SHP77 treated with DMSO at 0.1 percent for 48 hours (cell line): ENCODE measurements at places on chromosomes 3 and 15.

- no peak for DNase-seq
Measured at GRCh38 chr15:58546066-58546591, 114.3 kb downstream of the LIPC start.

GRCh38 chr3:31079689-31080088, 185.2 kb upstream of the GADL1 start:
- DNase-seq, result no peak

DNA sequence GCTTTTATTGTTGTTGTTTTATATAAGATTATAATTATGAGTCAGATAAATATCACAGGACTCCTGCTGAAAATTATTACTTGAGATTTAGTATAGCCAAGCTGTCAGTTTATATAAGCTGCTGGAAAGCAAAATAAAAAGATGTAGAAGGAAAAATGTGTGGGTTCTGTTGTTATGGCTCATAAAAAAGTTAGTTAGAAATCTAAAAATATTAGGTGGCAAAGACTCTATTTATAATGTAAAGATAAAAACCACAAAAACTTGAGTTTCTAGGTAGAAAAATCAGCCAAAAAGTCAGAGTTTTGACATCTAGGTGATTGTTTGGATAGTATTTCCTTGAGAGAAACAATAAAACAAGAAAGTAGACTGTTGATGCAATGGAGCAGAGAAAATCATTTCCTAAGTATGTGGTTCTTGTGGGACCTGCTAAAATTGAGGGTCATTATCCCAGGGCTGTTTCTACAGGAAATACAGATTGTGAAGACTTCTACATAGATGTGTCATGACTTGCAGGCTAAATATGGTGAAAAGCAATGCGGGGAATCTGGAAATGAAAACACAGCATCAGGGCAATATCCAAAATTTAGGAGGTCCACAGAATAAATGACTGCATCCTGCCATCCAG, 1109.6 kb upstream of the CADM2 start:
- no peak for DNase-seq

DNA sequence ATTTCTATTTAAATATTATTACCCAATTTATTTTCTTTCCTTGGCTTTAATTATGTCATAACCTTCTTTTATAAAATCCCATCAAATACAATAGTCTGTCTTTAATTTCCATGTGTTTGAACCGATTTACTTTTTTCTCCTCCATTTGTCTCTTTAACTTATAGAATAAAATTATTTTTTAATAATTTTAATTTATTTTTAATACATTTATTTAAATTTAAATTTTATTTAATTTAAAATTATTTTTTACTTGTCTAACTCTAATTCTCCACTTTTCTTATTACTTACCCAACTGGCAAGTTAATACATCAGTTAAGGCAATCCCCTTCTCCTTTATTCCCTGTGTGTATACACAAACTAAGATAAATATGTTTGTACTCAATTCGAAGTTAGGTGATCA, 817.6 kb upstream of the NR2F2 start:
- no peak for DNase-seq

DNA sequence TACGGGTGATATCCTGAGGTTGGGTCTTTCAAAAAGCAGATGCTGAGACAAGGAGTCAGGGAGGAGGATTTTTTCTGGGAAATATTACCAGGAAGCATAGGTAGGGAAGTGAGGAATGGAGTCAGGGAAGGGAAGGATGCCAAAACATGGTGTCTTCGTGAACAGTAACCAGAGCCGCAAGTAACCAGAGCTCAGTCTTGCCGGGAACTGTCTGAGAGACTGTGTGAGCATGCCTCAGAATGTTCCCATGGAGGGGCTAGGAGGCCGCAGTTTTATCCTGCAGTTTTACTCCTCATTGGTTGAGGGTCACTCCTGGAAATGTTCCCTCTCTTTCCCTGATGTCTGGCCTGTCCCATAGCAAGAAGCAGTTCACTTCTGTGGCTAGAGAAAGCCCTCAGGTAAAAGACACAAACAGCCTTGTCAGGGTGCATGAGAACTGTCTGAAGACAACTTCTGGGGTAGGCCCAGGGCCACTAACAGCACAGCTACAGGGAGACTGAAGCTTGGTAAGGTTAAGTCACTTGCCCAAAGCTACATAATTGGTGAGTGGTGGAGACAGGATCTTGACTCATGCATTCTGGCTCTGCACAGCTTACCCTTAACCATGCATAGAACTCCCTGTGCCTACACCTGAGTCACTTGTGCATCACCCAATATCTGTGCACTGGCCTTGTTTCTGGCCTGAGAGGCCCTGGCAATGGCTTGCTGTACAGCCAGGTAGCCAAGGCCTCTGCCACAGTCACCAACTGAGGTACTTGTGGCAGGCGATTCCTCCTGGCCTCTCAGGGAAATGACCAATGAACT, 76.3 kb upstream of the FRMD4B start:
- no peak for DNase-seq

GRCh38 chr3:46959161-46959511, 17.4 kb downstream of the CCDC12 start:
- DNase-seq, result no peak

- DNase-seq, result no peak
Measured at GRCh38 chr3:196192036-196192523, 19.1 kb downstream of the ZDHHC19 start.

DNA sequence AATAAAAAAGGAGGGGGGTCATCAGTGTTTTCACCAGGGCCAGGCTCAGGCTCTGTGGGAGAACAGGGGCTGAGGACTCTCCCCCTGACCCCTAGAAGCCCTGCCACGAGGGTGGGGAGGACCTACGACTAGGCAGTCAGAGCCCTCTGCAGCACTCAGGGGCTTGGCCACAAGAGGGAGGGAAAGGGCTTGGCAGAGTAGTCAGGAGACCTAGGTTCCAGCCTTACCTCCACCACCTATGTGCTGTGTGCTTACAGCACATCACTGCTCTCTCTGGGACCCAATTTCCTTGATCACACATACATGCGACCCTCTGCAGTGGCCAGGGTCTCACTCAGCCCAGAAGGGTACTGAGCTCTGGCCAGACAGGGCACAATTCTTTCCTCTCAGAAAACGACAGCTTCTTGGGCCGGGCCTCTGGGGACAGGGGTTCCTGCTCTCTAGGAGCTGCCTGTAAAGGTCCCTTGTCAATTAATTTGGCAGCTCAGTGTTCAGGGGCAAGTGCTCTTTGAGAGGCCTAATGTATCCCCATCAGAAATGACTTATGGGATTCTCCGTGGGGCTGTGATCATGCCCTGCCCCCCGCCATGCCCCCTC, 16.4 kb upstream of the SKIC8 start:
- peak; percentile 6 for DNase-seq

DNA sequence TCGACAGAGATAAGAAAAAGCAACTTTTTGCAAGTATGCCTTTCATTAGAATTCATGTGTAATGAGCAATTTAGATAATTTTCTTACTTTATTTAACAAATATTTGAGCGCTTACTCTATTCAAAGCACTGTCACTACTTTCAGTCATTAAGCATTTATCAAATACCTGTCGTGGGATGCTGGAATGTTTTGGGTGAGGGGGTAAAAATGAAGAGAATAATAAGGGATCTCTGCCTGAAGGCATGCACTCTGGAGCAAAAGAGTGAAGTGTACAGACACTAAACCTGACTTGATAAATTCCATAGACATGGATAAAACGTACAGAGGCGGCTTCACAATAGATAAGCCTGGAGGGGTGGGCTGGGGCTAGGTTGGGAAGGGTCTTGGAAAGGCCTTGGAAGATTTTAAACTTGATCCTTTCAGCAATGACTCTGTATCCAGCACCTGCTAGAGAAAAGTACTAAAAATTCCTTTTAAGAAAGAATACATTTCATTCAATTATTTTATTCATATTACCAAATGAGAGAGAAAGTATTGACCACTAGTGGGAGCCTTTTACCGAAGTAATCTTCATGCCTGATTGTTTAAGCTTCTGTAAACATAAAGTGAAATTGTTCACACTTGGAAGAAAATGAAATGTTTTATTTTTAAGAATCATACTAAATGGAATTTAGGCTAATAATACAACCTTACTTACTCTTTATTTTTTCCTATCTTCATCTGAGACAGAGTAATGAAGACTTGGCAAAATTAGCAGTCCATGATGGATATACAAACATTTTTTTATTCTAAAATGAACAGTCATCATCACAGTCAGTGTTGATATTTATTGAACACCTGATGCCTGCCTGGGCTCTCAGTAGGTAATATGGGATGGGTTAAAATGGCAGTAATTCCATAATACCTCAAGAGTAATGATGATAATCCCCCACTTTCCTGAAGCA, 113.2 kb downstream of the PPP2R3A start:
- peak; percentile 10 for DNase-seq

DNA sequence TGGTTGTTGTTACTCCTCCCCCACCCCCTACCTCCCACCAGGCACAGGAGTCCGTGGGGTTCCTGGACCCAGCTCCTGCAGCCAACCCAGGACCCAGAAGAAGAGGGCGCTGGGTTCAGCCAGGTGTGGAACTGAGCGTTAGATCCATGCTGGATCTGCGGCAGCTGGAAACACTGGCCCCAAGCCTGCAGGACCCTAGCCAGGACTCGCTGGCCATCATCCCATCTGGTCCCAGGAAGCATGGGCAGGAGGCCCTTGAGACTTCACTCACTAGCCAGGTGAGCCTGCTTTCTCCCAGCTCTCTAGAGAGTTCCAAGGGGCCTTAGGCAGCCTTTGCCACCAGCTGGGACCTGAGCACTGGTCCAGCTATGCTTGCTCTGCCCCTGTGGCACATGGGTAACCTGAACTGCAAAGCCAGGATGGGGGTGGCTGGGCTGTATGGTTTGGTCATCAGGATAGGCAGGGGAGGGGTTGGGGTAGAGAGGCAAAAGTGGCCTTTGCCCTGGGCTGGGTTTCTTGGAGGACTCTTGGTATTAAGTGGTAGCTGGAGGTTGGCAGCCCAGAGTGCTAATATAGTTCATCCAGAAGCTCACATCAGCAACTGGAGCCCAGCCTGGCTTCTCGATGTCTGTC, 7.0 kb upstream of the JMJD7 start:
- no peak for DNase-seq

GRCh38 chr15:45228931-45229330, 23.1 kb upstream of the SLC28A2 start:
- no peak for DNase-seq

- DNase-seq, result no peak
Measured at GRCh38 chr3:128863560-128863959, 15.9 kb upstream of the ACAD9 start.

GRCh38 chr15:44137750-44138149, 57.3 kb downstream of the FRMD5 start:
- DNase-seq, result peak; percentile 5

GRCh38 chr3:97928986-97929385, 43.2 kb downstream of the RIOX2 start:
- no peak for DNase-seq

DNA sequence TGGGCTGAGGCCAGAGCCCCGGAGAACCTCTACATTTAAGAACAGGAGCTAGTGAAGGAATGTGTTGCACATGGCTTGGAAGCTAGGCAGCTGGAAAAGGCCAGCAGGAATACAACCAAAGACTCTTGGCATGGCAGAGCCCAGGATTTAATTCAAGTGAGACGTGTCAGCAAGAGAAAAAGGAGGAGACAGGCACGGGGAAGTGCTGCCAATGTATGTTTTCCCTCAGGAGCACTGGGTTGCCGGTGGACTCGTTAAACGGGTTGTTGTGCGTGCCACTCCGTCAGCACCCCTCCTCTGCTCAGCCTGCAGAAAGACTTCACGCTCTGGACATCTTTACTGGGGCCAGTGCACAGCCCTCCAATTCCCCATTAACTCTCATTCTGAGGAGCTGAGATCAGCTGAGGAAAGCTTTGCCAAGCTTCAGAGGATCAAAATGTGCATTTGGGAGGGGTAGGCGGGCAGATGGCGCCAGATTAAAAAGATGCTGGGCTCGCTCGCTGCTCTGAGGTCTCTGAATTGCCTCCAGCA, 103.7 kb downstream of the PDZRN3 start:
- DNase-seq, result no peak

- no peak for DNase-seq
Measured at GRCh38 chr15:37903919-37904625, 30.4 kb upstream of the TMCO5A start.

- no peak for DNase-seq
Measured at GRCh38 chr15:26298659-26299170, 435.6 kb upstream of the ATP10A start.

- DNase-seq, result no peak
Measured at GRCh38 chr3:37531066-37531720, 330.5 kb upstream of the CTDSPL start.

DNA sequence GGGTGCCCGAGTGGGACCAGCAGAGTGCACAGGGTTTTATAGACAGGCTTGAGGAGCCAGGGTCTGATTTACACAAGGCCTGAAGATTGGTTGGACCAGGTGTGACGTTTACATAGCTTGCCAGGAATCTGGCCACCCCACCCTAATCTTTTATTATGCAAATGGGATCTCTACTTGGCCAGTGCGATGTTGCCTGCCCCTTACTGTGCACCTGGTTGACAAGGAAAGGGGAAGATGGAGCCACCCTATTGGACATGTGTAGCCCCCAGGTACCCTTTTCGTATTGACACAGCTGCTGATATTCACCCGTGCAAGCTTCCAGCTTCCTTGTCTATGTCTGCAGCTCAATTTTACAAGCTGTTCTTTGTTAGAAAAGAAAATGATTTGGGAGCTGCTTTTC, 132.0 kb downstream of the ARNT2 start:
- peak; percentile 92 for DNase-seq

DNA sequence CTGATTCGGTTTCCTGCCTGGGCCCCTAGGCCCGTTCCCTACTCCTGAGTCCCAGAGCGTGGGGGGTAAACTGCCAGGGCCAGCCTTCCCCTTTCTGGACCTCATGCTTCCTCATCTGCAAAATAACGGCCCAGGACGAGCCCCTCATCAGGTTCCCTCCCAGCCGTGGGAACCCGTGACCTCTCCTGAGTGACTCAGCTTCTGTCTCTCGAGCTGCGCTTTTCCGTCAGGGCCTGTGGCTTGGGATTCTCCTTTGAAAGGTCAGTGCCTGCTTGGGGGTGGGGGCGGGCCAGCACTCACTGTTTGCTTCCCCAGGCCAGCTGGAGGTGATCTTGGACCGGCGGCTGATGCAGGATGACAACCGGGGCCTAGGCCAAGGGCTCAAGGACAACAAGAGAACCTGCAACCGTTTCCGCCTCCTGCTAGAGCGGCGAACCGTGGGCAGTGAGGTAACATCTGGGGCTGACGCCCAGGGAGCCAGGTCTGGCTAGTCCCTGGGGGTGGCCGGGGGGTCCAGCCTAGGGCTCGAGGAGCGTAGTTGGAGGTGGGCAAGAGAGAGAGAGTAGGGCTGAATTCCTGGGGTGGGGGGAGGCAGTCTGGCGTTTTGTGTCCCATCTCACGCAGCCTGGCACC, 12.8 kb downstream of the MAN2A2 start:
- no peak for DNase-seq

DNA sequence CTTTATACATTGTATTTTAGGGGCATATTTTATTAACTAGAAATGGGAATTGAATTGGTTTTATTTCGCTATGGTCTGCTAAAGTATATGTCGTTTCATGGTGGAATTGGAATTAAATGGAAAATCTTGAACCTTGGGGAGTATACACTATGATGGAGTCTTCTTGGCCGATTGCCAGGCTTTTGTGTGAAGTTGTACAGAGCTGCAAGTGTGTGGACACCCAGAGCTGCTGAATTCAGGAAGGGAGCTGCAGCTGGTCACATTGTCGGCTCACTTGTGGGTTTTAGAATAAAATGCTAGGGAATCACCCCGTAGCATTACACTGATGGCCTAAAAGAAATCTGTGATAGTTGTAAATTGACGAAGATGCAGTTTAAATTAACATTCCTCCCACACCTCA, 35.1 kb downstream of the USP3 start:
- DNase-seq, result no peak
